Umbilical cord (tissue), 2 donors: ENCODE measurements at places on chromosomes 7 and 10. TPM values are rescaled to one million over a fixed set of nuclear protein-coding genes. Genes with fewer than 3 reads are reported as not detected.
A peak's percentile ranks its signal among the peaks of the same experiment; 100 is the strongest.

DNA sequence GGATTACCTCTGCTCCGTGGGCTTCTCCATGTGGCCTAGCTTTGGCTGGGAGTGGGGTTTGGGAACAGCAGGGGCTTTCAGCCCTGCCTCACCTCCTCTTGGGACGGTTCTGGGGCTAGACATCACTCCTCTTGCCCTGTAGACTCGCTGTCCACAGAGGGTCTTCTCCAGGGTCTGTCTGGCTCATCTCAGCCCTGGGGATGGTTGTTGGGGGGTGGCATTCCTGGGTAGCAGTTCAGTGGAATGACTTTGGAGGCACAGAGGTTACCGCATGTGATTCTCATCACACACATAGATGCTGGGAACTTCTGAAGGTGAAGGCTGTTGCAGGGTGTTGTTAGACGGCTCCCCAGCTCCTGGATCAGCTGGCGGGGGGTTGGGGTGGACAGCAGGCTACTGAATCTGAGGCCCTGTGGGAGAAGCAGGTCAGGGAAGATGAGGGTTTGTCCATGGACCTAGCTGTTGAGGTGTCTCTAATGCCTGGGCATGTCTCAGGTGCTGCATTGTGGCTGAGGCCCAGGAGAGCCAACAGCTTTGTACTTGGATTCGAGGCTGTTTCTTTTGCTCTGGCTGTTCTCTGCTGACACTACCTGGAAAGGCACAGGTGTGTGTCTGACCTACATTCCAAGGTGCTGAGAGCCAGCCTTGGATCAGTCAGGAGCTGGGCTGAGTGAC is 23.8 kb downstream of the RAMP3 start:
- no peak for DNase-seq

GRCh38 chr7:132516042-132516840 is 60.0 kb downstream of the PLXNA4 start:
- DNase-seq: peak; percentile 35

DNA sequence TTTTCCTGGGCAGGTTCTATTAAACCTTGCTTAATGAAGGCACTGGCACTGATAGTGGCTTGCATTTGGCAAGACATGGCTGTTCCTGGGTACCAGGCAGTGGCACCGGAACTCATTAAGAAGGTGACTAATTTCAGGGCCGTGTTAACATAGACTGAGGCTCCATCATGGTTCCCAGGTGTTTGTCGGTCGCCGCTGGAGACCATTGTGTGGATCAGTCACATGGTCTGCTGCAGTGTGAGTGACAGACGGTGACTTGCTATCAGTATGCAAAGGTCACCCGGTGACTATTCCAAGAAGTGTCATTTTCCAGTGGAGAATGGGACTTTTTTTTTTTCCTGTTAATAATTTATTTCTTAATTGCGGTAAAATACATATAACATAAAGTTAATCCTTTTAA is 106.3 kb downstream of the INSYN2A start:
- DNase-seq: no peak

DNA sequence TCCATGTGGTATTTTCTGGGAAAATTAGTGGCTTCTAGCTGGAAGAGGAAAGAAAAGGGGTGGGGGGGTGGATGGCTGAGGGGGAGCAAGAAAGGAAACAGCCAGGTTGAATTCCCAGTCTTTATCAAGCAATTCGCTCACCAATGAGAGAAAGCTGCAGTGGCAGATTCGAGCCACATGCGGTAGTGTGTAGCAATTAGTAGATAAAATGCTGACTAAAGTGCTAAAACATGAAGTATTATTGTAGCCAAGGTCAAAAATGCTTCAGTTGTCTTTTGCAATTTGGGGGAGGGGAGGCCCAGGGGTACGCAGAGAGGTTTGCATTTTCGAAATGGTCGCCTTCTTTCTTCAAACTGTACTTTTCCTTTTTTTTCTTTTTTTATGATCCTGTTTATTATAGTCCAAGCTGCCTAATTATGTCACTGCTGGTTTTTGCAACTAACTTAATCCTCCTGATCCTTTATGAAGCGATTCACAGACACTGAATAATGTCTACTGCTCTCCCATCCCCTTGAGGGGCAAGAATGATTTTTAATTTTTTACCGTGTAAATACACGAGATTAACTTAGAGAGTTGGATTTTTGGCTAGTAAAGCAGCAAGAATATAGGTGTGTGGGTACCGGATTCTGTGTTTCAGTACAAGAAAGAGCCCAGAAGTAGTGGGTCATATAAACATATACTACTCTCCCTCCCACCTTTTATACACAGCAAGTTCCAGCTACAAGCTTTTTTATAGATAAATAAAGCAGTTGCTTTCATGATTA is 3.6 kb upstream of the ARID5B start:
- DNase-seq: peak; percentile 69

DNA sequence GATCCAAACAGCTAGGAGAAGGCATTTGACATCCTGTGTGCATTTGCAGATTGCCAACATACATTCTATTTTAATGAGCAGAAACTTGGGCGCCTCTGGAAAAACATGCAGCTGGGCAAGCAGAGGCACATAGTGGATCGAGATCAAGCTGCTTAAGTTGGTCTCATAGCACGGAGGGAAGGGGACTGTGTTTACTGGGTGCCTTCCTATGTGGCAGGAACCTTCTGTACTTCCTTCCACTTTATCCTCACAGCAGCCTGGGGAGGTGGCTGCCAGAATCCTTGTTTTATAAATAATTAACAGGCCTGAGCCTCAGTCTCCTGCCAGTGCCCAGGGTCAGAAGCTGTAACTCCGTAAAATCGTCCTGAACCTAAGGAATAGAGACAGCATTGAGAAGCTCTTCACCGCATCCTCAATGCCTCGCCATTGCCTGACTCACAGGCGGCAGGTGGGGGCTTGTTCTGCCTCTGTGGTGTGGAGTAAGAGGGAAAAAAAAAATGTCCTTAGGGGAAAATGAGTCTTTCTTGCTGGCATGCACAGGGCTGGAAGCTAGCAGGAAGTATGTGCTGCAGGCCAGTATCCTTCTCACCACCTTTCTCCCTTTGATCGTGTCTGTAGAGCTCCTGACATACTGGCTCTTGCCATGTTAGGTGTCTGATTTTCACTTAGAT is 6.2 kb downstream of the VWA2 start:
- peak; percentile 56 for DNase-seq

- DNase-seq: peak; percentile 15
These were observed 30.4 kb downstream of the CNTNAP2 start for GRCh38 chr7:146146831-146147486.

DNA sequence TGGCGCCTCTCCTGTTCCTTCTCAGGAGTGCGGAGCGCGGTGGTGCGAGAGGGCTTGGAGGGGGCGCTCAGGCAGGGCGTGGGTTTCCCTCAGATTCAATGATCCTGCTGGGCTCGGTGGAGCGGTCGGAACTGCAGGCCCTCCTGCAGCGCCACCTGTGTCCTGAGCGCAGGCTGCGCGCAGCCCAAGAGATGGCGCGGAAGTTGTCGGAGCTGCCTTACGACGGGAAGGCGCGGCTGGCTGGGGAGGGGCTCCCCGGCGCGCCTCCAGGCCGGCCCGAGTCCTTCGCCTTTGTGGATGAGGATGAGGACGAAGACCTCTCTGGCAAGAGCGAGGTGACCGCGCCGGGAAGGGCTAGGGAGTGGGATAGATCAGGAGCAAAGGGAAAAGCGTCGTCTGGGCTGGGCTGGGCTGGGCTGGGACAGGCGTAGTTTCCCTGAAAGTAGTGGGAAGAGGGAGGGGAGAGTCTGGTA is 17.0 kb downstream of the FAM131B start:
- peak; percentile 30 for DNase-seq

DNA sequence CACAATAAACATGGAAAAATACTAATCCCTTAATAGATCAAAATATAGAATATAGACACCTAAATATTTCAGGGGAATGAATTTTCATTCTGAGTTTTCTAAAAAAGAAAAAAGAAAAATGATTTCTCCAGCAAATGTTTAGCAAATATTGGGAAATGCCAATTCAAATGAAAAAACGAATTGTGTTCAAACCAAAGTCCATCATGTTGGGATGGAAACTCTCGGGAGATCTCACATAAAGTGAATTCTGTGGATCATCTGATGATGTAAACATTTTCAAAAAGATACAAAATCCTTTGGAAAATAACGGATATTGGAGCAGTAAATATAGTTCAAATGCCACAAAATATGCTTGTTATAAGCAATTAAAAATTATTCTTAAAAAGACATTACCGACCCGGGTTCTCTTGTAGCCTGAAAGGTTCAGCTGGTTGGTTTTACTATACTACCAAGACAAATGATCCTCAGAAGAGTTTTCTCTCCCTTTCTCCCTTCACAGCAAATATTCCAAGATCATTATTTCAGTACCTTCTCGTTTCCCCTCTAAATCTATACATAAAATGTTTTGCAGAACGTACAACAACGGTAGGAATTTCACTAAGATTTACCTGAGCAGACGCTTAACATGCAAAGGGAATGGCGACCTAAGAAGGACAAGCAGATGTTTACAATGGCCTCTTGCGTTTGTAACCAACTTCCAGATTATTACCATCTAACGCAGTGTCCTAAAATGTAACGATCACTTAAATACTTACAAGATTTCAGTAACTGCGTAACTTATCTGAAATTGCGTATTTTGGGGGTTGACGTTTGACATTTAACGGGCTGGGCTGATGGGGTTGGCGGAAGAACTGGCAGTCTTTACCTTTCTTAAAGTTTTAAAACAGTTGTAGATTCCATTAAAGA is 2.5 kb downstream of the HOXA13 start:
- DNase-seq: peak; percentile 42

DNA sequence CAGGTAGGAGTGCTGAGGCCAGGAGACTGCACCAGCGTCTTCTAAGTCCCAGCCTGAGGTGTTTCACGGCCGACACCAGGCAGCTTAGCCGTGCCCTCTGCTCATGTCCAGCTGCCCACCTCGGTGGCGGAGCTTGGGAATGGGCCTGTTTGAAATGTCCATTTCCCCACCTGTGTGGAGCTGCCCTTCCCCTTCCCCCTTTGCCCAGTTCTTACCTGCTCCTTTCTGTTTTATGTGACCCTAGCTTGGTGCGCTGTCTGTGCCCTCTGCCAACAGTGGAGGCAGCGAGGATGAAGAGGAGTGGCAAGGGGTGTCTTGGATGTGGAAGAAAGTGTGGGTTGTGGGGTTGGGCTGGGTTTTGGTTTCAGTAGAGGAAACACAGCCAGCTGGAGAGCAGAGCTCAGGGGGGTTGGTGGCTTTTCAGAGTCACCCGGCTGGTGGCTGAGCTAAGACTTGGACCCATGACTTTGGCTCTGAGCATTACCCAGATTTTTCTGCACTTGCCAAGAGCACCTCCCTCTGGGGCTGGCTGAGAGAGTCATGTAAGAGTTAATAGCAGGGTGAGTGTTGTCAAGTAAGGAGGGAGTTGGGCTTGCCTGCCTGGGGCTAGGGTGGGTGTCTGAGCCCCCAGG is 37.4 kb downstream of the GBX1 start:
- DNase-seq: no peak

DNA sequence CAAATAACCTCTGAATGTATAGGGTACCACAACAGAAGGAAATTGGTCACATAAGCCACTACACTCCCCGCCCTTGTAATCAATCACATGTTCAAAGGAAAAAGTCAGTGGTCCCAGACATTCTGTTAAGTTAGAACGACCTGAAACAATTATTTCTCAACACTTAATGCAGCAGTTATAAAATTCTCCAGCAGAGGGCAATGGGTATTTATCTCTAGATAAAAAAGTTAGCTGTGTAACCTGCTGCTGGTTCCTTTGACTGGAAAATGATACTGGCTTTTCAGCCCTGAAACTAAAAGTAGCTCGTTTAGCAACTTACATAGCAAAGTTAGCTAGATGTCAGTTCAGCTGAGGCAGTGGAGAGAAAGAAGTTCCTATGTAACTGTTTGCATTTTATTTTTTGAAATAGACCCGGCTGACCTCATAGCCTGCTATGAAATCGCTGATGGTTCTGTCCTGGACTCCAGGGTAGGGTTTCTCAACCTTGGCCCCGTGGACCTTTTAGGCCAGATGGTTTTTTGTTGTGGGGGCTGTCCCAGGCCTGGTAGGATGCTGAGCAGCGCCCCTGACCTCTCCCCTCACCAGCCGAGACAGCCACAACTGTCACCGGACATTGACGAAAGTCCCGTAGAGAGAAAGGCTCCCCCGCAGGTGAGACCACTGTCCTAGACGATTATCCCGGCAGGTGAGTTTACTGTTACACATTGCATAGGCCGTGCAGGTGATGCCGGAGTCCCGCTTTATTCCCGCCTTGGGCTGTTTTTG is 40.2 kb upstream of the PROSER2 start:
- DNase-seq: peak; percentile 73

DNA sequence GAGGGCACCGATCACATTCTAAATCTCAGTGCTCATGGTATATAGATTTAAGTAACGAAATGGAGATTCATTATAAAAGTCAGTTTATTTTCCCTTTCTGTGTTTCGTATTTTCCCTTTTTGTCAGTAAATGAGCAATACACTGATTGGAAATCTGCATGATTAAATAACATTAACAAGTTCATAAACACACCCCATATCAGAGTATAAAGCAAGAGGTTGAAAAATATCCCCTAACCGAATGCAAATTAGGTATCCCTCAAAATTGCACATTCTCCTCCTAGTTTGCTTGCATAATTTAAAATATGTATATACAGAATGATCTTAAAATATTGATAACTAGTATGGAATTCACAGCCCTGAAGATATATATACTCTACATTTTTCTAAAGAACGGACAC is 64.6 kb downstream of the SLC37A3 start:
- no peak for DNase-seq

DNA sequence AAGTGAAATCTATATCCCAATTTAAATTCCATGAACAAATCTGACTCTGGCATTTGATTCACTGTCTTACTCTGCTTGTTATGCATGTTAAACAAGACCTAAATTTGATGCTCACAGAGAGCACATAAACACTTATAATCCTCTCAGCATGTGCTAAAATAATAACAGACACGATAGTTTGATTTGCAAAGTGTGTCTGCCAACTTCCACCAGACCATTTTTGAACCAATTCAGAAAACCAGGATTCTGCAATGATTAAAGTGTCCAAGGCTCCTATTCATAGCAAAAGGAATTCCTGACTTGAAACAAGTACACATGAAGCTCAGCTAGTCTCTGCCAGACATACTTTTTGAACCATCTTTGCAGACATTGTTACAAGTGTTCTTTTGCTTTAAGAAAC is 11.2 kb downstream of the RBM20 start:
- DNase-seq: peak; percentile 53

- no peak for DNase-seq
These were observed 712.0 kb downstream of the INHBA start for GRCh38 chr7:40990841-40991240.

Gene FFAR4
- total RNA-seq: 0.96 TPM

Gene COL13A1
- total RNA-seq: 18.3 TPM

Gene PLEKHS1
- 2.2 TPM for total RNA-seq
